CD4-positive, alpha-beta memory T cell (primary cell): ENCODE measurements at places on chromosomes 13 and 19. TPM values are rescaled to one million over a fixed set of nuclear protein-coding genes. Genes with fewer than 3 reads are reported as not detected.

Gene SERP2
- total RNA-seq: not detected

Gene CRX
- total RNA-seq: not detected

Gene ELAVL1
- 54.2 TPM for total RNA-seq

Gene ZIC5
- not detected for total RNA-seq

Gene ZNF506
- 76.4 TPM for total RNA-seq

Gene CPAMD8
- total RNA-seq: 2.0 TPM

Gene CEACAM19
- 1.3 TPM for total RNA-seq

Gene FARP1
- total RNA-seq: 1.5 TPM

Gene MBD3L3
- total RNA-seq: not detected

Gene POU2F2
- 68.5 TPM for total RNA-seq

Gene ZNF177
- total RNA-seq: 3.6 TPM

Gene GJA3
- not detected for total RNA-seq

Gene C2CD4C
- total RNA-seq: not detected

Gene CRTC1
- 20.8 TPM for total RNA-seq

Gene TMTC4
- 27.7 TPM for total RNA-seq

Gene TNNI3
- total RNA-seq: not detected

Gene TINCR
- 1.4 TPM for total RNA-seq

Gene GSX1
- total RNA-seq: not detected

Gene CYP2A7
- not detected for total RNA-seq

Gene CLC
- total RNA-seq: 0.58 TPM

Gene TUBA3C
- not detected for total RNA-seq

Gene ITGBL1
- total RNA-seq: not detected
